ENCODE measurements at places on chromosomes 5 and 9.

GRCh38 chr5:79983618-79984017 lies 7.4 kb downstream of the MTX3 start:
- no peak for DNase-seq

DNA sequence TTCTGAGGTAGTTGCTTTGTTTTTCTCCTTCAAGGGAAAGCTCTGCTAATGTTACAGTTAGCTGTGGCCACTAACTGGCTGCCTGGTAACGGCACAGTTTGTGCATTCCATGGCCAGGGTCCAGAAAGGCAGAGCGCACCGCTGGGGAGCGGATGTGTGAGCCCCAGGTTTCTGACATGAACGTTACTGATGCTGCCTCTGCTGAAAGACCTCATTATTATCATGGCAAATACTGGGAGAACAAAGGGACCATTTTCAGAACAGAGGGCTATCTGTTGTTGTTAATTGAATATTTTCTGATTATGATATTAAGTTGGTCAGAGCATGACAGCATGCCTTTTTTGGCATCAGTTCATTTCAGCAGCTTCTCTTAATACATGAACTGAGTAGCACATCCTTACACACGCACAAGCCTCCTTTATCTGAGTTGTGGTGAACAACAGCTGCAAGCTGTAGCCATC lies 134.1 kb downstream of the NUDT12 start:
- DNase-seq, result no peak

GRCh38 chr5:10565785-10566542 lies 2.1 kb downstream of the ANKRD33B start:
- no peak for DNase-seq

GRCh38 chr5:171968531-171968930 lies 37.9 kb downstream of the FBXW11 start:
- DNase-seq, result no peak

DNA sequence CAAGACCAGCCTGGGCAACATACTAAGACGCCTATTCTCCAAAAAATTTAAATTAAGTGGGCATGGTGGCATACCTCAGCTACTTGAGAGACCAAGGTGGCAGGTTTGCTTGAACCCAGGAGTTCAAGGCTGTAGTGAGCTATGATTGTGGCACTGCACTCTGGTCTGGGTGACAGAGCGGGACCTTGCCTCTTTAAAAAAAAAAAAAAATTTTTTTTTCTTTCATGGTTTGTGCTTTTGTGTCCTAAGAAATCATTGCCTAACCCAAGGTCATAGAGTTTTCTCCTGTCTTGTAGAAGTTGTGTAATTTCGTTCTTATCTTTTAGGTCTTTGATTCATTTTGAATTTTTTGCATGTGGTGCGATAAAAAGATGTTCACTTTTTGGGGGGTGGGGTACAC lies 12.3 kb downstream of the GPBP1 start:
- no peak for DNase-seq

GRCh38 chr9:124222109-124222508 lies 35.6 kb upstream of the NEK6 start:
- DNase-seq, result no peak

DNA sequence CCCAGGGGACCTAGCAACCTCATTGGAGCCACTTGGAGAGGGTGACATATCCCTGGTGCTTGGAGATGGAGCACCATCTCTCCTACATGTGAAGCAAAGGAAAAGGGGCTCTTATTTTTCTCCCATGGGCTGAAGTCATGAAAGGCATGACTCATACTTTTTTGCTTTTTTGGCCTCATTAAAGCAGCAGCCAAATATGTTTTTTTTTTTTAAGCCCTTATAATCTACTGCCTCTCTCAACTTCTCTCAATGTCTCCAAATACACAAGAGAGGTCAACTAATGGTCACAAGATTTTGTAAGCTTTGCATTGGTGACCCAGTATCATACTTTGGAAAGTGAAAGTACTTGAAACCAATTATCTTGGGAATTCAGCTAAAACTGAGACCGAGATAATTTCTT lies 1.6 kb upstream of the CFAP90 start:
- DNase-seq, result no peak

GRCh38 chr9:138104251-138105122 lies 226.9 kb downstream of the CACNA1B start:
- DNase-seq, result no peak

GRCh38 chr5:73678322-73678740 lies 52.3 kb downstream of the ARHGEF28 start:
- DNase-seq, result no peak

GRCh38 chr9:84677080-84677479 lies 7.6 kb downstream of the NTRK2 start:
- DNase-seq, result no peak

DNA sequence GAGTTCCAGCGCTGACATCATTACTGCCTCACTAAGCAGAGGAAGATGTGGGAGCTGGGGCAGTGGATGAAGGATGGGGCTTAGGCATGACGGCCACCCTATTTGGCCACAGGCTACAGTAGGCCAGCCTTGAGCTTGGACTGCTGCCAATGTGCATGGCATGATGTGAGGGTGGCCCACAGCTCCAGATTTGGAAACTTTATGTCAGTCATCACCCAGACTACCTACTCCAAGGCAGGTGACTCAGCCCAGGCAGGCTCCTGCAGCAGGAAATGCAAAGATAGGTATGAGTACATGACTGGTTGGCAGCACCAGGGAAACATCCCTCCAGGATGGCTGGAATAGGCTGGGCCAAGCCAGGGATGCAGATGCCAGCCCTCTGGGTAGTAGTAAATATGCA lies 303.6 kb downstream of the SPOCK1 start:
- no peak for DNase-seq

GRCh38 chr5:155530046-155530445 lies 516.5 kb downstream of the KIF4B start:
- no peak for DNase-seq

- no peak for DNase-seq
Measured at GRCh38 chr5:122947772-122948171, 88.8 kb downstream of the PPIC start.

Measured in stimulated activated naive CD4-positive, alpha-beta T cell (primary cell).